ENCODE measurements at places on chromosomes 2 and 18. TPM values are rescaled to one million over a fixed set of nuclear protein-coding genes. Genes with fewer than 3 reads are reported as not detected.
A peak's percentile ranks its signal among the peaks of the same experiment; 100 is the strongest.

Gene VSNL1
- 7.8 TPM for total RNA-seq

Gene FKBP7
- total RNA-seq = 18.4 TPM

DNA sequence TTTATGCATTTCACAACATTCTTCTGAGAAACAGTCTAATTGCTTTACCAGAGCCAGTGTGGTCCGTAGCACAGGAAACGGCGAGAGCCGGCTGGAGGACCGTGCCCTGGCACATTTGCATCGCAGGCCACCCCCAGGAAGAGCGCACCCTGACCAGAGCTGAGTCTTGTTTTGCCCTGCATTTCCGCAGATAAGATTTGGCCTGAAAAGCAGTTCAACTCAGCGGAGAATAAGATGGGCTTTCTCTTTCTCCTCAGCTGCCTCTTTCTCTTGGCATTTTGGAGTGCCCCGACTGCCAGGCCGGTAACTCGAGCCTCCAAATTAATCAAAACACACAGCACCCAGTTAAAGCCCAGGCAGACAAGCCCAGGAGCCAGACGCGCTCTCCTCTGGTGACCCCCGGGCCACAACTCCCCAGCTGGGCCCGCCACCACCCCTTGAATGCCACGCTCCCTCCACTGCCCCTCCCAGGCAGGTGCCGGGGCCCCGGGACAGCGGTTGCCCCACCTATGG is 464 bp downstream of the COL4A4 start:
- no peak for DNase-seq

- DNase-seq = no peak
These were observed 16.3 kb downstream of the MGAT5 start for GRCh38 chr2:134269972-134270735.

Gene NABP1
- 38.4 TPM for total RNA-seq

Gene GDF7
- total RNA-seq = not detected

DNA sequence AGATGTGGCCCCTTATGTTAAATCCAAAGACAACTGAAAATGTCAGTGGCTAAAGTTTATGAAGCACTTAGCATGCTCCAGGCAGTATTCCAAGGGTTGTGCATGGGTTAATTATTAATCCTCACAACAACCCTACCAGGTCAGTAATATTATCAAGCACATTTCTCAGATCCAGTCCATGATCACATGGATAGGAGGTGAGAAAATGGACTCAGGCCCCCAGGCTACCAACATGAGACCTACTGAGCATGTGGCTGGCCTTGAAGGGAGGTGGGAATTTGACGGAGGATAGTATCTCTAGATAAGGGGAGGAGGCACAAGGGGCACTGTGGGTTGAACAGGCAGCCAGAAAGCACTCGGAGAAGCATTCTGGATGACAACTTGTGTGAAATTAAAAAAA is 412.0 kb downstream of the MEIS1 start:
- DNase-seq = no peak

DNA sequence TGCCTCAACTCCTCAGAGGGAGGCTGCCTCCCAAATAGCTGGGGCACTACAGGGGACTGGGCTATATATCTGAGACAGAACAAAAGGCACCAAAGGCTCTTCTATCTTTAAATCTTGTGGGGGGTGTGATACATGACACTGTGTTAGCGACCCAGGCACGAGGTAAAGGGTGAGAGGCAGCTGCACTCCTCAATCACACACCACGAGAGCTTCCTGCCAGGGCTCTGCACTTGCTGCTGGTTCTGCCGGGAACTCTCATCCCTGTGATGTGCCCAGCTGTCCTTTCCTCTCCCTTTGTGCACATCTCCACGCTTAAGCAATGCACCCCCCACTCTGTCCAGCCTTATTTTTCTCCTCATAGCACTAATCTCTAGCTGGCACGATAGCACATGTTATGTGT is 32.4 kb downstream of the NPC1 start:
- no peak for DNase-seq

Gene POTEC
- not detected for total RNA-seq

Gene PIAS2
- total RNA-seq = 78.7 TPM

GRCh38 chr2:220915092-220915623 is 656.9 kb downstream of the EPHA4 start:
- no peak for DNase-seq

DNA sequence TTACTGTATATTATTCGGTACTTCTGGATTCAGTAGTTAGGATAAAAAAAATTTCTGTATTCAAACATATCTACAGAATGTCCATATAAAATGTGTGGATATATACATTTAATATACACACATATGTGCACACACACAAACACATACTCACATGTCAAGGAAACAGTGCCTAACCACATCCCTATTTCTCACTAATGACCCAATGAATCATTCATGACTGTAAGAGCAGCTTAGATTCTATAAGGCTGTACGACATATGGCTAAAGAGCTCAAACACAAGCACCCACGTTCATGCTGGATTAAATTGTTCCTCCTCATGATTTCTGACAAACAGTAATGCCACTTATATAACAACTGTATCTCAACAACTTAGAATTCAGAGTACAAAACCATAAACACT is 457.3 kb downstream of the ADCYAP1 start:
- DNase-seq = no peak

DNA sequence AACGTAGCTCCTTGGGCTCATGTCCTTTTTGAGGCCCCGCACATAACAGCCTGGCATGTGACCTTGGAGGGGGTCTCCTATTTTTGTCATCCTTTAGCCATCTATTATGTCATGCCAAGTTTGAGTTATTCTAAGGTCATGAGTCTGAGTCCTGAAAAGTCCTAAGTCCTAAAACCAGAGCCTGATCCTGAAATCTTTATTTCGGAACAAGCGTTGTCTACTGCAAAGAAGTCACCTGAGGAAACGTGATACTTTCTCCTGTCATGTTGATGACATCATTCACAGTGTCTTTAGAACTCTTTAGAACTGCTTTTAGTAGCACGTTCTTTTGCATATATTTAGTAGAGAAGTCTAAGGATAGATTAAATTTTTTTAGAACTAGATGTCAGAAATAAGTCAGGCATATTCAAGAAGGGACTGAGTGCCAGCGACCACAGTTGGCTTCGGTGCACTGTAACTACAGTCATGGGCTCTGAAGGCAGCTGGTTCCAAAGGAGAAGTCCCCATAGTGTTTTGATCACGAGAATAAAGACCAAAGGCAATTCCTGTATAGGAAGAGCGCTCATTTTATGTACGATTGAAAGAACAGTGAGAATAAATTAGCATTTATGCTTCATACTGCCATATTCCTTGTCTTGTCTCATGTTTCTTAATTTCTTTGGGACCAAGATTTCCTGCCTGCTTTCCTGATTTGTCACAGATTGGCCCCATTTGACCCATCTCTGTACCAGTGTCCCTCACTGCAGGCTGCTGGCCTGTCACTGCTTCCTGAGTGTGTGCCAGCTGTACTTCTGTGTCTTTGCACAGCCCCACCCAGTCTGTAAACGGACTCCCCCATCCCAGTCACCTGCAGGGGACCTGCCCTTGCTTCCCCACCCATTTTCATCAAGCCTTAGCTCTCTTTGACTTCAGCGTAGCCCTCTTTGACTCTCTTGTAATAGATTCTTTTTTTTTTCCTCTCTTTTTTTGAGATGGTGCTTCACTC is 75.8 kb downstream of the ASAP2 start:
- DNase-seq = no peak

DNA sequence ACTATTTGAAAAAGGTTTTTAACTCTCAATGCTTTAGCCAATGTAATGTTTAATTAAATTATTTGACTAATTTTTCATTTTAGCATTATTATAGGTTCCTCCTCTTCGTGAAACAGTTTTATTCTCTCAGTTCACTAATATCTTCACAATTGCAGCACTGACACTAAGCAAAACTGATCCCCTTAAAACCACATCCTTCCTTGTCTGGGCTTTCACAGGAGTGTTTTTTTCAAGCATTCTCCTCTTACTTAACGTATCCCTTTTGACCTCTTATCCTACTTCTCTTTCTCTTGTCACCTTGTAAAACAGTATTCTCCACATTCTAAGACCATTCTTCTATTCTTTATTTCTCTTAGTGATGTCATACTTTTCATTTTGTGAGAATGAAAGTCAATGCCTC is 112.8 kb downstream of the DSC3 start:
- no peak for DNase-seq

Gene DLGAP1
- 135 TPM for total RNA-seq

Gene POMC
- total RNA-seq = not detected

GRCh38 chr2:172200495-172201085 is 97.9 kb upstream of the DLX2 start:
- DNase-seq = peak; percentile 49

DNA sequence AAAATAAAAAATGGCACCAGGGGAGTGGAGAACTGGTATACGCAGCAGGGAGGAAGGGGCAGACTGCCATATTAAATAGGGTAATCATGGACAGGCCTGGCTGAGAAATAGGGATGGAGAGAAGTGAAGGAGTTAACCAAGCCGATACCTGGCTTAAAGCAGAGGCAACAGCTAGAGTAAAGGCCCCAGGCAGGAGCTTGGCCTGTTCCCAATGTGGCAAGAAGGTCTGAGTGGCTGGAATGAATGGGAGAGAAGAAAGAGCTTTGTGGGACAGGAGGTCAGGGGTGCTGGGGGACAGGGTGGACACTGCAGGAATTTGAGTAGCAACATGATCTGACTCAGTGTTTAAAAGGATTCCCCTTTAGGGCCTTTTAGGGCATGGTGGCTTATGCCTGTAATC is 15.9 kb upstream of the AGFG1 start:
- DNase-seq = no peak

- no peak for DNase-seq
These were observed 253.3 kb upstream of the OSR1 start for GRCh38 chr2:19611491-19612332.

- no peak for DNase-seq
These were observed 64.8 kb downstream of the CDCA7 start for GRCh38 chr2:173419506-173419905.

Gene ASB18
- not detected for total RNA-seq

Gene ANKRD29
- total RNA-seq = 2.6 TPM

- no peak for DNase-seq
These were observed 226.4 kb upstream of the DSEL start for GRCh38 chr18:67742954-67743353.

- DNase-seq = no peak
These were observed 33.9 kb downstream of the COX7A2L start for GRCh38 chr2:42327125-42327524.

GRCh38 chr2:17667898-17668297 is 85.7 kb downstream of the SMC6 start:
- no peak for DNase-seq

DNA sequence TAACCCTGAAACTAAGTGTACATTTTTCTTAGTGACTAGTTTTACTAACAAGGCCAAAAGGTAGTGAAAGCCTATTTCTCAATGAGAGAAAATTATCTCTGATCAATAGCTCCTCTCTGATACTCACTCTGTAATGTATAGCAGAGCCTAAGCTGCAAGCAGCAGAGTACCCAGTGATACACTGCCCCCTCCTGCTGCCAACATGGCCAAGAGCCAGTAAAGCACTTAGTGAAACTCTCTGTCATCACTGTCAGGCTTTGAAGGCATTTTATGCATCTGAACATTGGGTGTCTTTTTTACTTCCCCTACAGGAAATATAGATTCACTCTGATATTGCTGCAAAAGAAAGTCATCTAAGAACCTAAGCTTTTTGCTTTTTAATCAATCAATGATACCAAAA is 784.1 kb upstream of the CDH7 start:
- DNase-seq = peak; percentile 80

- DNase-seq = no peak
These were observed 33.3 kb downstream of the ANTXR1 start for GRCh38 chr2:69046221-69046662.

Gene XPO1
- 247 TPM for total RNA-seq

GRCh38 chr2:101121174-101121573 is 30.0 kb downstream of the TBC1D8 start:
- DNase-seq = no peak

DNA sequence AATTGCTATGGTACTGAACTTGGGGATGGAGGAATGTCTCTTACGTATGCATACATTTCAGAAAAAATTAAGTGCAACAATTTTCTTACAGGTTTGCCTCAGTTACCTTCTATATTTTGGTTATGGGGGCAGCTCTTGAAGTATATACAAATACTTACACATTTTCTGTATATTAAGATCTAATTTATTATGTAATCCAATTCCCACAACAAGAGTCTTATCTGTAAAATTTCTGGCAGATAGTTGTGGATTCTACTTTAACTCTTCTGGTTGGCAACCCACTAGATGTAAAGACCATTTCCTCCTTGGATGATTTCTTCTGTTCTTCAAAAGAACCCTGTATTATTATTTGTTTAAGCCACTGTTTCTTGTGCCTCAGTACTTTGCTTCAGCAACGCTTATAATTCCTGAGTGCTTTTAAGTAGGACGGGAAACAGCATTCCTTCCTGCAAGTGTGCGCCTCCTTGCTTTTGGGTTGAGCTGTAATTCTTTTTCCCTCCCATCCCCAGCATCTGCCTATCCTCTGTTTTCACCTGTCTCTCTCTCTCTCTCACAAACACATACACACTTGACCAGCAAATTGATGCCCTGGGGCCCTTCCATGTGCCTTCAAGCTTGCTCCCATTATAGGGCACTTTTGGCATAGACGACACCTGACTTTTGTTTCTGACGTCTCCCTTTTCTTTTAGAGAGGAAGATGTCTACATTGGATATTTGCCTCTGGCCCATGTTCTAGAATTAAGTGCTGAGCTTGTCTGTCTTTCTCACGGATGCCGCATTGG is 61.4 kb downstream of the ACSL3 start:
- DNase-seq = no peak

Gene IL1R1
- total RNA-seq = 0.22 TPM

Gene C18orf63
- not detected for total RNA-seq

DNA sequence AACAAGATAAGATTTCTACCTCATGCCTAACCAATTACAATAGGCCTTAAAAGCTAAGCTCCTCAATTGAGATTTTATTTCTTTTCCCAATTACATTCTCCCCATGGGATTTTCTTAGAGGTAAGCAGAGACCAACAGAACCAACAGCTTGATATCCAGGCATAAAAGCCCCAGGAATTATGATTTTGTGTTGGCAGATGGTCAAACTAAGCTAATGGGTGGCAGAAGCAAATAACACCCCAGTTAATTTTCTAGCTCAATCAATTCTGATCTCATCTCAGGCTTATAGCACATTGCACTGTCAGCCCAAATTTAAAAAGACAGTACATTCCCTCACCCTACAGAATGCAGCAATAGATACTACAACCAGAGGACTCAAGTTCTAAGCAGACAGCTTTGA is 156.4 kb downstream of the NRXN1 start:
- DNase-seq = no peak

DNA sequence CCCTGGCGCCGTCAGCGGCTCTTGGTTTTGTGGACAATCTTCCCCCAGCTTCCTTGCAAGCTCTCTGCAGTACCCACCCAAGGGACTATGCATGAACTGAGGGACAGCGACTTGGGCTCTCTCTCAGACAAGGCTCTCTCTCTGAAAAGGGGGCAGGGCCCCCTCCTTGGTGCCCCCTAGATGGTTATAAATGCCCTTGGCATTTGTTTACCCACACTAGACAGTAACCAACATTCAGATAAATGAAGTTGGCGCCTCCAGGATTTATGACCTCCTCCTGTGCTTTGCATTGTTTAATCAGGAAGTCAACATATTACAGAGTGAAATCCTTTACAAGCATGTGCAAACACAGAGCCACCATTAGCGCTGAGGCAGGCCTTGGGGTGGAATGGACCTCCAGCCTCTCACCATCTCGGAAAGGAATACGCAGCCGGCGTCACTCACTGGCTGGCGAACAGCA is 547.4 kb upstream of the ID2 start:
- peak; percentile 81 for DNase-seq

Gene EPB41L3
- 0.20 TPM for total RNA-seq

Gene GAL3ST2
- total RNA-seq = 5.3 TPM

Gene SETBP1
- total RNA-seq = 16.2 TPM

Data from A673 (cell line).